LoVo (cell line): ENCODE measurements at places on chromosomes 6 and 20.

- no peak for DNase-seq
Measured at GRCh38 chr20:31475472-31476293, 595 bp downstream of the REM1 start.

GRCh38 chr20:58579069-58579818 is 64.0 kb upstream of the APCDD1L start:
- DNase-seq, result no peak

- DNase-seq, result no peak
Measured at GRCh38 chr20:34237942-34238341, 3.3 kb upstream of the ASIP start.

DNA sequence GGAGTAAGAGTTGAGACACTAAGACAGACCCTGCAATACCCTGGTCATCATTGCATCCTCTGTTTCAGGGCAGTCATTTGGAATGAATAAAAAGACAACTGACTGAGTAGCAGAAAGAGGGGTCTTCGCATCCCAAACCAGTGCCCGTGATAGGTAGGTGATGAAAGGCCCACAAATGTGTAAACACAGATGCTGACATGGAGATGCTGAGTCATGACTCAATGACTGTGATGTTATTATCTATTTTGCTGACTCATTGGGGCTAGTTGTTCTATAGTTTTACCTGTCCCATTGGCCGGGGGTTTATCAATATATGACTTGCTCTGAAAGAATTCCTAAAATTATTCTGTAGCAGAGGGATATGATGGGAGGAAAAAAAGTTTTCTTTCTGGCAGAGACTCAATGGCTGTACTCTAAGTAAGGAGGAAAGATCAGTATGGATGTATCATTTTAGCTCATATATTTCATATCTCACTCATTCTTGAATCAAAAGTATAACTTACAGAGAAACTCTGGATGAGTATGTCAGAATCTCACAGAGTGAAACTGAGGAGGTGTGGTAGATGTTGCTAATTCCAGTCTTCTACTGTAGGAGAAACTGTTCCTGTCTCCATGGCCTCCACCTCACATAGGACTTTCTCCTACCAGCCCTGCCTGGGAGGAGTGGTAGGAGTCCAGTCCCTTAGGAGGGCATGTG is 119.9 kb upstream of the PREP start:
- DNase-seq, result peak; percentile 20

GRCh38 chr6:16769131-16769985 is 8.1 kb upstream of the ATXN1 start:
- DNase-seq, result peak; percentile 85

- DNase-seq, result no peak
Measured at GRCh38 chr20:1890469-1891262, 4.5 kb upstream of the SIRPA start.

DNA sequence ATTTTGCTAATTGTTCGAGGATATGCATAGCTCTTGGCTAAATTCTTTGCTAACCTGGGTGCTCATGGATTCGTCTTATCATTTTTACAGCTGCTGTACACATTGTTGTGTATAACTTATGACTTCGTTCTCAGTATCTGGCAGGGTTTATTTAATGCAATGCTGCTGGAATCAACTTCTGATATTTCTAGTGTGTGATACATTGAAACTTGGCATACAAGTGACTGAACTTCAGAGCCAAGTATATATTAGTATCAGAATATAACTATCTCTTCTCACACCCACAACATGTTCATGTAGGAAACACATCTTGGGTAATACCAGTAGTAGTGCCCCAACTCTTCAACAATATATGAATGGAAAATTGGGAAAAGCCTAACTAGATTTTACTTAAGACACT is 764.2 kb downstream of the TENT5A start:
- DNase-seq, result no peak

DNA sequence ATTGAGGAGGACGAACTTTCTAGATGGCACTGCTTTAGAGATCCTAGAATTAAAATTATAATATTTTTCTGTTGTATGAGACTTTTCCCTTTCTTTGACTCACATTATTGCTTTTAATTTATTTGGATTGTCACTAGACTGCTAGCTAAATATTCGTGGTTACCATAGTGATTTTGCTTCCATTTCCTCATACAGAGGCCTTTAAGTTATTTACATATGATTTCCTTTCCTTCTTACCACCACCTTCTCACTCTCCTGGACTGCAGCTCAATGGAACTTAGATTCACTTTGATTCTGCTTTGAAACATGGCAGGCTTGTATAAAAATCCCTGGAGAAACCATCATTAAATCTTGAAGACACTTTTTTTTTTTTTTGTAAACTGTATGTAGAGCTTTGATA is 222.9 kb downstream of the LAMA2 start:
- DNase-seq, result no peak

DNA sequence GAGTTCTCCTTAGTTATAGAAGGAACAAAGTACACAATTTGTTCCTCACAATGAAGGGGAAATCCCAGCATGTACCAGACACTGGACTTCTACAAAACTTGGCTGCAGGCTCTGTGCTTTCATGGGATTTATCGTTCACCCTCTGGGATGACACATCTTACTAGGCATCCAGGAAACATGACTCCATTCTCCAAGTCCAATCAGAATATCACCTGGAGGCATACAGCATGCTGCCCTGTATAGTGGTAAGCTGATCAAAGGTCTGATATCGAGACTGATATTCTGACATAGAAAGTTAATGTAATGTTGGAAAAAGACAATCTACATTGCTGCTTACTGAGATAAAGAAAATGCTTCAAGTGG is 6.7 kb downstream of the RWDD2A start:
- no peak for DNase-seq

DNA sequence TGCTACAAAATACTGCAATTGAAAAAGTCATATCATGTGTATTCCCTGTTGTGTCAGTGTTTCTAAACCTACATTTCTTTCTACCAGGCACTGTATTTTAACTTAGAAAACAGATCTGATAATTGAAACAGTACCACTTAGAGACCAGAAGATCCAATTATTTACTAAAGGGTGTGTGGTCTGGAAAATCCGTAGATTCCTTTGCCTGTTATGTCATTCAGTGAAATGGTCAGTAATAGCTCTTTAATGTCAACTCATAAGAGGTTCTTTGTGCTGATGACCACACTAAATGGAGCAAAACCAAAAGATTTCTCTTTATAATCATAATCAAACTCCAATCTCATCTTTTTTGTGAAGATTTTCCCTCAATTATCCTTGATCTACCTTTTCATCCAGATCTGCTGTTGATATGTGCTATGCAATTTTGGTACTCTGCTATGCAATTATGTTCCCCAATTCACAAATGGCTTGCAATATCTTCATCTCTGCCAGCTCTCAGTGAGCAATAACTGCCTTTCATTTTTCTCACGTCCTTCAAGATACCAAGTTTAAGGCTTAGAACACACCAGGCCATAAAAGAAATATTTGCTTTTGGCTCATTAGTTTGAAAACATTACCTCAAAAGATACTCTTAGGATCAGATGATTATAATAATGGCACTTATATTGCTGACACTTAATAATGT is 165.5 kb downstream of the MOXD1 start:
- no peak for DNase-seq

- DNase-seq, result no peak
Measured at GRCh38 chr6:4802312-4802935, 26.2 kb downstream of the CDYL start.

DNA sequence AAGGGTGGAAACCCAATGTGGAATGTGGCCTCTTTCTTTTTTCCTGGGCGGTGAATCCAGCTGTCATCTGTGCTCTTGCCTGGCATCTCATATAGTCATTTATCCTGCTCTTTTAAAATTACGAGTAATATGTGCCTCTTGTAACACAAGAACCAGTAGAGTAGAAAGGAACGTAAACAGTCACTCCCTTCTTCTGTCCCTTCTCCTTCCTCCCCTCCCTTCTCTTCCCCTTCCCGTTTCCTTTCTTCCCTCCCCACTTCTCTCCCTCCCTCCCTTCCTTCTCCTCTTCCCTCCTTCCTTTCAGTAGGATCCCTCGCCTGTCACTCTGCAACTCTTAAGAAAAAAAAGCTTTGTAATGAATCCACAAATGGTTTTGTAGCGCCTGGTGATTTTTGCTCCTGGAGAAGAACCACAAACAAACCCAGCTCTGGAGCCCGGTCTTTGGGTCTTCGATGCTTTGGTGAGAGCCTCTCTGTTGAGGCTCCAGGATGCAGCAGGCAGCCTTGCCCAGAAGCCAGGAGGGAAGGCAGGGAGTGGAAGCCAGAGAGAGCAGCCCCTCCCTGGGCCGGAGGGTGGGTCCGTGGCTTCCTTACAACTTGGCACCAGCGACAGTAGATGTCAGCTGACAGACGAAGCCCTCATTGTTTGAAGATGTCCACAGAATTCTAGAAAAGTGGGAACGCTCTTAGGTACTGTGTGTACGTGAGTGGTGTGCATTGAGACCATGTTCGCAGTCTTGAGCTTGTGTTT is 15.0 kb downstream of the DUSP22 start:
- DNase-seq, result no peak

GRCh38 chr6:48183811-48184605 is 73.0 kb upstream of the PTCHD4 start:
- DNase-seq, result no peak

DNA sequence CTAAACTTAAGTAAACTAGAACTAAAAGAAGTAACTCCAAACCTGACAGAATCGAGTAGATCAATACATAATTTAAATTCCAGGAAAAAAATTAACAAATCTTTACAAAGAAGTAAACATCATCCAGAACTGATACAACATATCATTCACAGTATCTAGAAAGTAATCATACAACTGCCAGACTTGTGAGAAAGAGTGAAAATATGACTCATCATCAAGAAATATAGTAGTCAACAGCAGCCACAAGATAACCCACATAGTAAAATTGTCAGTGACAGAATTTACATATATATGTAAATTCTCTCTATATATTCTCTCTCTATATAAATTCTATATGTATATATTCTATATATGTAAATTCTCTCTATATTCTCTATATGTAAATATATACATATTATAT is 242.8 kb upstream of the RGS17 start:
- DNase-seq, result no peak

DNA sequence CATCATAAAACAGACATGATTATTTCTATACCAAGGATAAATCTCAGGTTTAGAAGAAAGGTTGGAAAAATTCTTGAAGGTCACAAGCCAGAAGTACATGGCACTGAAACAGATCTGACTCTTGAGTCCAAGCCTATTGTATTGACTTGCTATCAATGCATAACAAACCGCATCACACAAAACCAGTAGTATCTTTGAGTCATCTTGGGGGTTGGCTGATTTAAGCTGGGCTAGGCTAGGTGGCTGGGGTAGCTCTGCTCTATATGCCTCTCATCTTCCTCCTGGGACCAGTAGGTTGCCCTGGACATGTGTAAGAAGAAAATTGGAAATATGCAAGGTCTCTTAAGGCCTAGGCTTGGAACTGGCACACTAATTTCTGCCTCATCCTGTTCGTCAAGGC is 37.0 kb upstream of the RAB23 start:
- DNase-seq, result no peak

GRCh38 chr6:145924600-145924999 is 39.6 kb downstream of the SHPRH start:
- no peak for DNase-seq

- no peak for DNase-seq
Measured at GRCh38 chr6:105250533-105250932, 70.7 kb upstream of the POPDC3 start.

- no peak for DNase-seq
Measured at GRCh38 chr20:41366546-41367392, at the start of gene EMILIN3. Gene EMILIN3, minus strand, starts transcription at chr20:41366818. Its CDS starts 184 bp downstream, at chr20:41366634.

DNA sequence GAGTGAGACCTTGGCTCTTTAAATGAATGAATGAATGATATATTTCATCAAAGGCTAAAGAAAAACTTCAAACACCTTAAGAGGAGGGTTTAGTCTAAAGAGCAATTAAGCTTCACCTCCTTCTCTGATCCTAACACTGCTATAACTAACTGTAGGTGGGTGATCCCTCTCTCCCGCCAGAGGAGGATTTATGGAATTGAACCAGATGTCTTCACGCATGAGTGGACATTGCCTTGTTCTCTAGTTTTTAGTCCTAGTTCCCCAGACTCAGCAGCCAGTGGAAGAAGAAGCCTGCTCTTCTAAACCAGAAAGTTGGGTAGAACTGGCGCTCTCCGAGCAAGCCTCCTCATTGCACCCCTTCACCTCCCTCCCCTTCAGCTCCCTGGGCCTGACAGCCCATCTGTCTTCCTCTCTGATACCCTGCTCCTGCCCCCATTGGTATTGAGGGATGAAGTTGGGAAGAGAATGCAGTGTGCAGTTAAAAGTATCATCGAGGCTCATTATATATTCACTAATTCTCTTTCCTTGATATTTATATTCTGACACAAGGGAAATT is 142.7 kb downstream of the ARID1B start:
- DNase-seq, result no peak

GRCh38 chr20:47764154-47764733 is 21.0 kb downstream of the SULF2 start:
- DNase-seq, result no peak

GRCh38 chr6:65638047-65638831 is 68.8 kb downstream of the EYS start:
- no peak for DNase-seq

DNA sequence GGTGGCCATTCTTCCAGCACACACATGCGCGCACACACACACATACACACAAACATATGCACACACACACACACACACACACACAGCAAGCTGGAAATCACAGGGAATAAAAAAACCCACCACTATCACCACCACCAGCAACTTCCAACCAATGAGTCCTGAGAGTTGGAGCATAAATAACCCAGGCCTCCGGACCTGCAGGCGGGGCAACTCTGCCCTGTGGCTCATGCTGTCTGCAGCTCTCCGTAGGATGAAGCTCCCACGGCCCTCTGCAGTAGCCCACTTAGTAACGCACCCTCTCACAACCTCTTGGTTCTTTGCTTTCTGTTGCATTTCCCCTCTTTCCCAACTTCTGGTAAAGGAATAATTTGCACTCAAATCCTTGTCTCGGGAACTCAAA is 275.2 kb downstream of the PREX1 start:
- no peak for DNase-seq

DNA sequence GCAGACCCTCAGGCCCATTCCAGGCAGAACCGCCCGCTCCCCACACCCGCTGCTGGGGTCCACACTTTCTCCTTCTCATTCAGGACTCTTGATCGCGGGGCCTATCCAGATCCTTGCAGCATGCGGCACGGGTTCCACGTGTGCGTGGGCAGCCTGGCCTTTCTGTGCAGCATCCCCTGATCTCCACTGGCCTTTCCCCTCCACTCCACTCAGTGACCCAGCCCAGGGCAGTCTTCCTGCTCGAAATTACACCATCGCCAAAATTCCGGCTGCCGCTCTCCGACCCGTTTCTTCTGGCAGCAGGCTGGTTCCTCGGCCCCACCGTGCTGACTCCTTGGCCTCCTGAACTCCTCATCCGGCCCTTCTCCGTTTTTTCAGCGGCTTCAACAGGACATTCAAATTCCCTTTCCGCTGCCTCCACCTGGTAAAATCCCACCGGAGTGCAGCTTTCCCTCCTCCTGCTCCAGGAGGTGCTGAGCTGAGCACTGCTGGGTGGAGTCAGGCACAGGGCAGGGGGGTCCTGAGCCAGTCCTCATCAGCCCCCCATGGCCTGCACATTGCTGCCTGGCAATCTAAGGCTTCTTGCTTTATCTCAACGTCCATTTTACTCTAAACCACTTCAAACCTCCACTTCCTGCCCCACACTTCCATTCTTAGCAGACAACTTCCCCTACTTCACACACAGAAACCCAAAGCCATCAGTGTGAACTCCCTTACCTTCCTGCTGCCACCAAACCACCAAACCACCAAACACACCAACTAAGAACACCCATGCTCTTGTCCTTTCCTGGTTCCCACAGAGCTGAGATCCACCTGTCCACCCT is 9.0 kb downstream of the SFT2D1 start:
- DNase-seq, result no peak
